IMR-90 (cell line): ENCODE measurements at places on chromosomes 1 and 21.

- no peak overlapping the region for H3K27ac ChIP-seq
- no peaks in the 10 kb centered on the region for H3K36me3 ChIP-seq
- no peaks in the 10 kb centered on the region for H3K27me3 ChIP-seq
Observed at GRCh38 chr1:52192436-52192835, 50.5 kb downstream of the ZFYVE9 start.

DNA sequence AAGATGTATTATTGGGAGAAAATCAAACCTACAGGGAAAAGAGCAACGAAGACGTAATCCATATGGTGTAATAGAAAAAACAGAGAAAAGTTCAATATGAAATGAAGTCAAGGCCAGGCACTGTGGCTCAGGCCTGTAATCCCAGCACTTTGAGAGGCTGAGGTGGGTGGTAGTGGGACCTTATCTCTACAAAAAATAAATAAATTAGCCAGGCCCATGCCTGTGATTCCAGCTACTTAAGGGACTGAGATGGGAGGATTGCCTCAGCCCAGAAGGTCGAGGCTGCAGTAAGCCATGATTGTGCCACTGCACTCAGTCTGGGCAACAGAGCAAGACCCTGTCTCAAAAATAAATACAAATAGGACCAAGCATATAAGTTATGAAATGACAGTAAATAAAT lies 11.4 kb downstream of the DESI2 start:
- no peaks in the 10 kb centered on the region for H3K27me3 ChIP-seq
- H3K36me3 ChIP-seq: peaks cover 2% of the 10 kb centered on the region; the same call in 1 of the 2 replicates
- no peak overlapping the region for H3K4me3 ChIP-seq
- peaks cover 2% of the 10 kb centered on the region; the same call in 1 of the 2 replicates for H3K4me1 ChIP-seq
- H3K27ac ChIP-seq: no peak overlapping the region
- DNase-seq: peak; percentile 10

- peaks cover 26% of the 10 kb centered on the region for H3K27me3 ChIP-seq
- no peak overlapping the region for H3K27ac ChIP-seq
- H3K36me3 ChIP-seq: no peaks in the 10 kb centered on the region
- DNase-seq: no peak
Observed at GRCh38 chr1:201228011-201228983, 37.7 kb downstream of the IGFN1 start.

- H3K4me3 ChIP-seq: no peak overlapping the region
- no peak overlapping the region for H3K27ac ChIP-seq
- DNase-seq: no peak
- H3K36me3 ChIP-seq: no peaks in the 10 kb centered on the region
Observed at GRCh38 chr21:42440187-42440792, 36.6 kb downstream of the UBASH3A start.

DNA sequence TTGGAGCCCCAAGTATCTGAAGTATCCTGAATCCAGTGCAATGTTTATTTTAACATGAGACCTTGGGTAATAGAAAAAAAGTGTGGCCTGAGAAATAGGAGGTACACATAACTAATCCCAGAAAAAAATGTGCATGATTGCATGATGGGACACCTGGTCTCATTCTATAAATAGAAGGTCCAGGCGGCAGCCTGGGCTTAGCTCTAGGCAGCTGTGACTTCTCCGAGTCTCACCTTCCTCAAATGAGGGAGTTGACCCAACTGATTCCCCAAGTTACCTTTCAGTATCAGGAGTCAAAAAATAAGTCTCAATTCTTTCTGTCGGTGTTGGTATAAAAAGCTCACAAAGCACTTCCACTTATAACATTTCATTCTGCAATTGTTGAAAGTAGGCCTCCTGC lies 65.9 kb upstream of the CCDC190 start:
- DNase-seq: no peak

DNA sequence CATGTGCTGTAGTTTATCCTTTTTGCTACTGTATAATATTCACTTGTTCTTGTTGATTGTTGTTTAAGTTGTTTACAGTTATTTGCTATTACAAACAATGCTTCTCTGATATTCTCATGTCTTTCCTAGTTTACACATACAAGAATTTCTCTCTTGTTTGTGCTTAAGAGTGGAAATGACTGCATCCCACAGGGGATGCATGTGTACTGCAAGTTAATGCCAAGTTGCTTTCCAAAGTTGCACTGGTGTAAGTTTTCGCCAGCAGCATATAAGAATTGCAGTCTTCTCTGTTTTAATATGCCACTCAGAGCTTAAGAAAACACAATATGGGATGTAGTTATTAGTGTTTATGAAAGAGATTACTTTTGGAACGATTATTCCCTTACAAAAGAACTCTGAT lies 97.7 kb downstream of the NEK7 start:
- no peak for DNase-seq
- no peaks in the 10 kb centered on the region for H3K36me3 ChIP-seq
- no peaks in the 10 kb centered on the region for H3K27me3 ChIP-seq

DNA sequence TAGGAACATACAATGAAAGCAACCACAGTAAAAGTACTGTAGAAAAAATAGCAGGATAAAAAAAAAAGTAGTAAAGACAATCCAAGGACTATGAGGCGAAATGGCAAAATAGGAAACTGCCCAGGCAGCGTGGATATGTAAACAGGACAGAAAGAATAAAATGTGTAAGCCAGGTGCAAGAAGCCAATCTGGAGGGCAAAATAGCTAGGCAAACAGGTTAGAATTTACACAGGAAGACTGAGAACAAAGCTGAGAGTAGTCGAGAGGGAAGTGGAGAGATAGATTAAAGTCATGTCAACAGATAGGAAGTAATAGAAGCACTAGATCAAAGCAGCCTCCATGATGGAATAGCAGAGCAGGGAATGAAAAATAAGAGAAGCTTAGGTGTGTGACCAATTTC lies 124.2 kb upstream of the B3GALT2 start:
- no peak for DNase-seq
- no peaks in the 10 kb centered on the region for H3K27me3 ChIP-seq
- no peak overlapping the region for H3K27ac ChIP-seq
- no peaks in the 10 kb centered on the region for H3K36me3 ChIP-seq
- H3K4me3 ChIP-seq: no peak overlapping the region
- H3K4me1 ChIP-seq: no peaks in the 10 kb centered on the region

DNA sequence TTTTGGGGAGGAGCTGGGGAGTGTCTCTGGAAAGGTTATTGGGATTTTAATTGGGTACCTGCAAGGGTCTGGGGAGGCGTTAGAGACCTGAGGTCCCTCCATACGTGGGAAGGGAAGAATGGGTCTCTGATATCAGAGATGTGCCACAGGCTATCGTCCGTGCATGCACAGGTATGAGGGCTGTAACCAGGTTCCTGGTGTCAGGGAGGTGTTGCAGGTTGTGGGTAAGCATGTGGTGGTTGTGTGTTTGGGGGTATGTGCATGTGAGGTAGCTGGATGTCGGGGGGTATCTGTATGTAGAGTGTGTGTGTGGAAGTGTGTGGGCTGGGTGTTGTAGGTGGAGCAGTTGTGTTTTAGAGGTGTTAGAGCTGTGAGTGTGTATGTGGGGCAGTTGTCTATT lies 8.3 kb downstream of the AHDC1 start:
- H3K36me3 ChIP-seq: peaks cover 3% of the 10 kb centered on the region; the same call in 1 of the 2 replicates
- DNase-seq: no peak
- H3K4me1 ChIP-seq: peaks cover 68% of the 10 kb centered on the region
- H3K4me3 ChIP-seq: no peak overlapping the region
- H3K27me3 ChIP-seq: no peaks in the 10 kb centered on the region
- H3K27ac ChIP-seq: no peak overlapping the region

DNA sequence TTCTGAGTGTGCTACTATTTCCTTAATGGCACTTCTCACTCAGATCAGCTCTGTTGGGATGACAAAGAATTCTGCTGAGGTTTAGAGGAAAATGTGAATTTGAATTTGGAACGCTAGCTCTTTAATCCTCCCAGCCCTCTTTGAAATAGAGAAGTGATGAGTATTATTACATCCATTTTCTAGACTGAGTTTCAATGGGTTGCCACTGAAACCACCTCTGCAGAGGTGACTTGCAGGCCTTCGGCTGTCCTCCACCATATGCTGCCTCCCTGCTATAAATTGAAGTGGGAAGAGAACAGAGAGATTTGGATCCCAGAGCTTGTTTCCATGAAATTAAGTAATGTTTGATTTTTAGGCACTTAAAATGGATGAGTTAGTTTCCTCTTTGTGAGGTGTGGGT lies 363.2 kb upstream of the SNX7 start:
- H3K27ac ChIP-seq: no peak overlapping the region
- DNase-seq: no peak
- H3K4me1 ChIP-seq: no peaks in the 10 kb centered on the region
